Activated CD4-positive, alpha-beta T cell treated with anti-CD3 and anti-CD28 coated beads for 4 hours (primary cell): ENCODE measurements at places on chromosomes 3 and 15.

- no peak for DNase-seq
Measured at GRCh38 chr3:133835961-133836360, 30.3 kb downstream of the SRPRB start.

DNA sequence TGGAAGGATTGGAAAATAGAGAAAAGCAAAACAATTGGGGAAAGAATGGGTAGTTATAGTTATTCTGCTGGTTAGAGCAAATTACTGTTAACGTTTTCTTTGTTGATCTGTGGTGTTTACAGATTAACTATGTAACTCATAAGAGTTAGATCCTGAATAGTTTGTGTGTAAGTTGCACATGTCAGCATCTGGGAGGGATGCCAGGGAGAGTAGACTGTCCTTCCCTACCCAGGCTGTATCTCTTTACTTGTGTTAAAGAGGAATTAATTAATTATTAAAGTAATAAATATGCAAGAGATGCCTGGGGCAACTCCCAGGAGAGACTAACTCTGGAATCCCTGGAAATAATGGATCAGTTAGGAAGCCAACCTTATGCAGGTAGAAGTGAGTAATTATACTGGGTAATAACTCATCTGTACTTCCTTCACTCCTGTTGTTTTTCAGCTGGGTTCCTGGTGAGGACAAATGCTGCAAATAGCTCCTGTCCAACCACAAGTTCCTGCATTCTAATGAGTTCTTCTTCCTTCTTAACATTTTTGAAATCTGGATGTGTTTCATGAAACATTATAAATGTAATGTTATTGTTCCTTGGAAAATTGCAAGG, 18.9 kb downstream of the GHRL start:
- DNase-seq = no peak

DNA sequence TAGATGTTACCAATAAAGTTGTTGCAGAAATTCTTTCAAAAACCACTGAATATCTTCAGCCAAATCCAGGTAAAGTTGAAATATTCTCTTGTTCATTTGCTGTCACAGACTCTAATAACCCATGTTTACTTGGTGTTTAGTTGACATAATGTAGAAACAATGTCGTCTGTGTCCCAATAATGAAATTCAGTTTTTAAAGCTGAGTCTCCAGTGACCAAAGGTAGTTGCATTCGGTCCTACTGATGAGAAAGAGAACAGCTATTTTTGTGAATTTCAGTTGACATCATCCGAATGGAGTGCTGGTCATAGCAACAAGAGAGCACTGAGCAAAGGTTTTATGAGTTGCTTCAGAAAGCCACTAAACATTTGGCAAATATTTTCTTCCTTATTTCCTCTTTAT, 88.8 kb upstream of the ADAMTSL3 start:
- no peak for DNase-seq

GRCh38 chr15:38285456-38285855, 32.8 kb downstream of the SPRED1 start:
- no peak for DNase-seq

GRCh38 chr3:151216641-151217607, 13.9 kb upstream of the GPR171 start:
- no peak for DNase-seq

DNA sequence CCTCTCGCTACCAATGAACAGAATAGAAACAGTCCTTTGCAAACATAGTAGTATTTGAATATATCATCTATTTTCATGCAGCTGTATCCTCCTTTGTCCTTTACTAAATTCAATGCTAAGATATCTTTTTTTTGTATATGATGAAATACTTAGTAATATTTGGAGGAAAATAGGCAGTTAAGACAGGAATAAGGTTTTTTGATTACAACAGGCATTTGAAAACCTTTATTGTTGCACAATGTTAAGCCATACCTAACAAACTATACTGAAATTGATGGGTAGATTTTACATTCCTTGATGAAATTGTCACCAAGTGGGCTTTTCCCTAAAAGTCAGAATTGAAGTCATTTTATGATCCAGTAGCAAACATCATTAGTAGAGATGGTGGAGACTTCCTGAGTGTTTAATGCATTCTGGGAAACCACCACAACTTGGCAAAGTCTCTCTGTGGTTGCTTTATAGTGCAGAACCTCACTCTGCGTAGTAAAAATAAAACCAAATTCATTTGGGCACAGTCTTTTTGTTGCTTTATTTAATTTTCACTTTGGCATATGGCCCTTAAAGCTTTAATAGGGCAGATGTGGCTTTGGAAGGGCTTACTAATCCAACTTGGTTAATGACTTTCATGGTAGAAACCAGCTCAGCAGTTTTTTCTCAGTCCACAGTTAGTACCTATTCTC, 216.0 kb downstream of the DIPK2A start:
- no peak for DNase-seq

- DNase-seq = no peak
Measured at GRCh38 chr15:86773736-86774135, 694.1 kb downstream of the AGBL1 start.

GRCh38 chr3:11212299-11212608, 58.0 kb downstream of the HRH1 start:
- no peak for DNase-seq

DNA sequence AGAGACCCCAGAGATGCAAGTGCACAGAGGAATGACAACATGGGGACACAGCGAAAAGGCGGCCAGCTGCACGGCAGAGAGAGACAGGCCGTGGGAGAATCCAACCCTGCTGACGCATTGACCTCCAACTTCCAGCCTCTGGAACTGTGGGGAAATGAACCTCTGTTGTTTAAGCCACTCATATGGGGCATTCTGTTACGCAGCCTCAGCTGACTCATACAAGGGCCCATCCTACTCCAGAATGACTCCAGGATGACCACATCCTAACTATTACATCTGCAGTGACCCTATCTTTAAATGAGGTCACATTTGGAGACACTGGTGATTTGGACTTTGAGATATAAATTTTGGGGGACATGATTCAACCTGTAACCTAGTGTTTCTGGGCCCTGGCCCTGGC, 44.0 kb downstream of the KLF15 start:
- DNase-seq = no peak

GRCh38 chr15:83717010-83717409, 63.1 kb downstream of the ADAMTSL3 start:
- no peak for DNase-seq

DNA sequence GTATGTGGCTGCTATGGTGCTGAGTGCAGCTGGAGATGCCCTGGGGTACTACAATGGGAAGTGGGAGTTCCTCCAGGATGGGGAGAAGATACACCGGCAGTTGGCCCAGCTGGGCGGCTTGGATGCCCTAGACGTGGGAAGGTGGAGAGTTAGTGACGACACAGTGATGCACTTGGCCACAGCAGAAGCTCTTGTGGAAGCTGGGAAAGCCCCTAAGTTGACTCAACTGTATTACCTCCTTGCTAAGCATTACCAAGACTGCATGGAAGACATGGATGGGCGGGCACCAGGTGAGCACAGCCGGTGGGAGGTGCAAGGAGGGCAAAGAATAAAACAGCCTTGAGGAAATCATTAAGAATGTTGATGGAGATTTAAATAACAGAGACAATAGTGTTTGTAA, 2.9 kb downstream of the ADPRH start:
- DNase-seq = peak; percentile 21

DNA sequence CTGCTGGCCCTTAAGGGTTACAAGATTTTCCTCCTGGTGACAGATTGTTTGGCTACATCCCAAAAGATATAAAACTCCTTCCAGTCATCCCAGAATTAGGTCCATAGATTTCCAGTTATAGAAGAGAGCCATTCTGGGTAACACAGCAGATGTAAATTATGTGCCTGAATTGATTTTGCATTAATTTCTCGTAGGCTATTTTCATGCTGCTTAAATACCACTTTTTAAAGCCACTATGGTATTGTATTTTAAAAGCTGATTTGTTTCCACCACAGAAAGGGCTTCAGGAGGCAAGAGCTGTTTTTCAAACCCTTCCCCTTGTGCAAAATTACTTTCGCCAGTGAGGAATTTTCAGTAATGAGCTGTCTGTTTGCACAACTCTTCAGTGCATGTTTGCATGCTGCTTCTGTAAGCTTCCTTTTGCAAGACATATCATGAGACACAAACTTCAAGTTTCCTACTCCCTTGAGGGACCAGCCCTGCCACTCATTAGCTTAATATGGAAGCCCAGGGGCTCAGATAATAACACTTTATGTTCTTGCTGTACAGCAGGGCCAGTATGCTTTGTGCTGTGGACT, 105.4 kb upstream of the TNIK start:
- no peak for DNase-seq

DNA sequence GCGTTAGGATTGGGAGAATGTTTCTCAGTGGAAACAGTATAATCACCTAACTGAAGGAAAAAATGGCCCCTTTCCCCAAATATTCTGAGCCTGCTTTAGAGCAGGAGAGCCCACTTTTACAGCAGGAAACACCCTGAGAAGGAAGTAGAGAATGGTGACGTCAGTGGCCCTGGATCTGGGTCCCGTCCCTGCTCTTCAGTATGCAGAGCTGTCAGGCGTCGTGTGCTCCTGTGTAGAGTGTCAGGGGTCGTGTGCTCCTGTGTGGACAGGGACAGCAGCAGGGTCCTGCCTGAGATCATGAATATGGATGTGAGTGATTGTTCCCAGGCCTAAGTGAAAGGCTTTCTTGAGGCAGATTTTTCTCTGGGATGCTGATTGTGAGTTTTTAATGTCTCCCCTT, 45.2 kb downstream of the CGNL1 start:
- no peak for DNase-seq

GRCh38 chr3:153023896-153024295, 138.1 kb upstream of the RAP2B start:
- DNase-seq = no peak

DNA sequence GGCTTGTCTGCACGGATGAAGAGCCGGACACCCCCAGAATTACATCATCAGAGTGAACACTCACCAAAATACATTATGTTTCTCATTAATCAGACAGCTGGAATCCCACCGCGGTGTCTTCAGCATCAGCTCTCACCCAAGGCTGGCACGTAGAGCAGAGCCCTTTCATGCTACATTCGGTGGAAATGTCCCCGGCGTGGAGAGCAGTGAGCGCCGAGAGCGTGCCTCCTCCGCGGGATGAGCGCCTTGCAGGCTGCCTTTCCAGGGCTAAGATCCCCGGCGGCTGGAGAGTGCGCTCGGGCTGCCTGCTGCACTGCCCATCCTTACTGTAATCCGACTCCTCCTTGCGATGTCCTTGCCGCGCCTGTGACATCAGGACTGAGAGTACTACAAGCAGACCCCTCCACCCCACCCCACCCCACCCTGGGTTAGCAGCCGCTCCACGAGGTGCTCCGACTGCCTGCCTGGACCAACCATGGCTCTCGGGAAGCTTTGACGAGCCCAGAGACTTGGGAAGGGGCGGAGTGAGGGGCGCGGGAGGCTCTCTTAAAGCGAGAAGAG, at the start of gene ZNF385D:
TSS of gene ZNF385D (minus strand) at position 380 of the 561 bp plus-strand sequence. CDS start at position 86, 294 bp downstream.
- DNase-seq = no peak

DNA sequence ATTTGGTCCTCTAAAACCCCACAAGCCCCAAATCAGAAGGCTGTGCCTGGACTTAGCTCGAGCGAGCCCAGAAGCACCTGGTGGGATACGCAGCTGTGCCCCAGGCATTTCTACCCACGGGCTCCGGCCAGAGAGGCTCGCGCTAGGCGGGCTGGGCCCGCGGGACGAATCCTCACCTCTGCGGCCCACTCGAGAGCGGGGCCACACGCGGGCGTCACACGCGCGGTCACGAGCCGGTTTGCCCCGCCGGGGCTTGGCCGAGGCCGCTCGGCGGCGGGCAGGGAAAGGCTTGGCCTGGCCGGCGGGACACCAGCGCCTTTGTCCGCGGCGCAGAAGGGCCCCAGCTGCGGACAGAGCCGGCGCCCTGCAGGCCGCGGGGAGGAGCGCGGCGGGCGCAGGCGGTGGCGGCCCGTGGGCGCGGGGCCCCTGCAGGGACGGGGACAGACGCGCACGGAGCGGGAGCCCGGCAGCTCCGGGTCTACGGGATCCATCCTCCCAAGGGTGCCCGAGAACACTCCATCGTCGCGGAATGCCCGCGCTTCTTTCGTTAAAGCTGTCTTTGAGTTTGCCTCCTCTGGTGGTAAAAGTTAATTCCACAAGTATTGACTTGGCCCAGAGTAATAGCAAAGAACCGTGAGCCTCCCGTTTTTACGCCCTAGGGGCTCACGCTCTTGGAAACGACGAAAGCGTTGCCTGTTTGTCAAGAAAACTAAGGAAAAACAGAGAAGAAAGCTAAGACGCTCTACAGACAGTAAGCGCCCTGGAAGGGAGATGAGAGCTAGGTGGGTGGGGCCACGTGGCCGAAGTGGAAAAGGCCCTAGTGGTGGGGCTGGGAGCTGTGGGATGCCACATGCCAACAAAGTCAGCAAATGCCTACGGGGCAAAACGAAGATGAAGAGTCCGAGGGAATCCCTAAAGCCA, 26.4 kb downstream of the TYRO3 start:
- peak; percentile 35 for DNase-seq

GRCh38 chr3:32698506-32698905, 13.5 kb downstream of the CNOT10 start:
- DNase-seq = no peak

- no peak for DNase-seq
Measured at GRCh38 chr3:127456471-127457093, 134.0 kb downstream of the TPRA1 start.

- DNase-seq = peak; percentile 19
Measured at GRCh38 chr3:186107215-186108105, 1.4 kb downstream of the ETV5 start.

GRCh38 chr3:110881069-110881468, 190.5 kb upstream of the NECTIN3 start:
- no peak for DNase-seq

GRCh38 chr3:124562769-124563168, 167.5 kb upstream of the UMPS start:
- no peak for DNase-seq

DNA sequence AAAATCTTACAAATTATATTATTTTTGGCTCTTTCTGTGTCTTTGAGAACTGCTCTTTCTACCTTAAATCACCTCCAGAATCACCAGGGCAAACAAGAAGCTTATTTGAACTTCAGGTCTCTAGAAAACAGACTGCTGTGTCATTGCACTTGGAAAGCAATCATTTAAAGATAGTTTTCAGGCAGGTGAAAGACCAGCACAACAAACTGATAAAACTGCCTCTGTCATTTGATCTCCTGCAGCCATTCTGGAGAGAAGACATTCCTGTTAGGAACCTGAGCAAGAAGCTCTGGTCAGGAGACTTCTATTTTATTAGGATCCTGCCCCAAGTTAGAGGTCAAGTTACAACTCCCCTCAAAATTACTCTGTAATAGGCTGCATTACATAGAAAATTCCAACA, 50.7 kb upstream of the AP4E1 start:
- no peak for DNase-seq
